Activated CD4-positive, alpha-beta T cell treated with anti-CD3 and anti-CD28 coated beads for 48 hours (primary cell): ENCODE measurements at places on chromosomes 7 and 10.
A peak's percentile ranks its signal among the peaks of the same experiment; 100 is the strongest.

DNA sequence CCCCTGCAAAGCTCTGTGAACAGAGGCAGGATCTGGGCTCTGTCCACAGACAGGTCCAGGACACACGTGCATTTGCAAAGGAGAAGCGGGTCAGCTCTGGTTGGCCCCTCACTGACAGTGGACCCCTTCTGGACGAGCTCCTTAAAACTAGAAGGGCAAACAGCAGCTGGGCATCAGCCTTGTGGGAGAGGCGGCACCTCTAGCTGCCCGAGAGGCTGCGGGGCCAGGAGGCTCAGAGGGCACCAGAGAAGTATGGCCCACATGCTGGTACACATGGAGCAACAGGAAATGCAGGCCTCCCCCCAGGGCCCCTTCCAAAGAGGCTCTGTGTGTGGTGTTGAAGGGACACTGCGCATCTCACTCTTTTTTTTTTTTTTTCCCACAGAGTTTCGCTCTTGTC lies 233.0 kb upstream of the TCERG1L start:
- no peak for DNase-seq

DNA sequence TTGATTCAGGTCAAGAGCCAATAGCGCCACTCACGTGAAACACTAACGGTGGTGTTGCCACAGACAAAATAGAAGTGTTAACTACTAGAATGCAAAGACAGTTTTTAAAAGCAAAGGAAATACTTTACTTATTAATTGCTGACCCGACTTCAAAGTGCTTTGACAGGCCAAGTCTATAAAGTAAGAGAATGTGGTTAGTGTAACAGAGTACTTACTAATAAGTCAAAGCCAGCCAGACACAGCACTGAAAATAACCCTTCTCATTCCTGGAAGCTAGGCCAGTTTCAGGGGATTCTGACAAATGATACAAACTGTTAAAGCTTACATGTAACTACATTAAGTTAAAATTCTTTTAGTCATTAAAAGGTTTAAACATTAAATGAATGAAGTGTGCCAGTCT lies 50.3 kb downstream of the ENO4 start:
- DNase-seq, result no peak

- DNase-seq, result no peak
Measured at GRCh38 chr7:138613630-138614029, 87.5 kb downstream of the SVOPL start.

- no peak for DNase-seq
Measured at GRCh38 chr10:16941870-16942269, 124.6 kb upstream of the RSU1 start.

- no peak for DNase-seq
Measured at GRCh38 chr10:97891497-97892167, 42.0 kb downstream of the GOLGA7B start.

GRCh38 chr10:80760914-80761371 lies 223.2 kb downstream of the SH2D4B start:
- no peak for DNase-seq

DNA sequence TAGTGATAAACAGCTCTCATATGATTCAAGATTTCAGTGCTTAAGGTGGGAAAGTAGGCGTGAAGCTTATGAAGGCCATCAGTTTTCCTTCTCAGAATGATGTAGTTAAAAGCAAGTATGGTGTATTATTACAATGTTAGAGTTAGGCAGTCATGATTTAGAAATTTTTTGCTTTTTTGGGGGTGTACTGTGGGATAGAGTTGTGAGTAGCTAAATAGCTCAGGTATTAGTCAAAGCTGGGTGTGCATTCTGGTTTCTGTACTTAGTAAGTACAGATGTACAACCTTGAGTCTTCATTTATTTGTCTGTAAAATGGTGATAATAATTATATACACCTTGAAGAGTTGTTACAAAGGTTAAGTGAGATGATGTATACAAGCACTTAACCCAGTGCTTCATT lies 52.2 kb downstream of the R3HCC1L start:
- no peak for DNase-seq

DNA sequence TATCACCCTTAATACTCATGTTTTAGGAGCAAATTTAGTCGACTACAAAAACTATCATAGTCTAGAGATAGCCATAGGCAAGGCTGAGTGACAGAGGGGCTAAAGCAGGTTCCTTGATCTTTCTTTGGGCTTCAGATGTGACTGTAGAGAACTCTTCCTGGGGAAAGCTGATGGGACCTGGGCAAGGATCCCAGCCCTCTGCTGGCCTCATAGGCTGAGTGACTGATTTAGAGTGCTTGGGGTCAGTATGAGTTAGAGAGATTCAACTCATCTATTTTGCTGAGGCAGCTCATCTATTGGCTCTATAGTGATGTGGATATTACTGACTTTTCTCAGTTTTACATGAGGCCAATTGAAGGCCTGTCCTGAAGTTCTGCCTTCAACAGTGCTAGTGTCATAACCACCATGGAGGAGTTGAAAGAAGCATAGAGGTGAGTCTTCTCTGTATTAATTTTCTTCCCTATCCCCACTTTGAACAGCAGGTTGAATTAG lies 81.6 kb downstream of the SAMD9 start:
- DNase-seq, result no peak

DNA sequence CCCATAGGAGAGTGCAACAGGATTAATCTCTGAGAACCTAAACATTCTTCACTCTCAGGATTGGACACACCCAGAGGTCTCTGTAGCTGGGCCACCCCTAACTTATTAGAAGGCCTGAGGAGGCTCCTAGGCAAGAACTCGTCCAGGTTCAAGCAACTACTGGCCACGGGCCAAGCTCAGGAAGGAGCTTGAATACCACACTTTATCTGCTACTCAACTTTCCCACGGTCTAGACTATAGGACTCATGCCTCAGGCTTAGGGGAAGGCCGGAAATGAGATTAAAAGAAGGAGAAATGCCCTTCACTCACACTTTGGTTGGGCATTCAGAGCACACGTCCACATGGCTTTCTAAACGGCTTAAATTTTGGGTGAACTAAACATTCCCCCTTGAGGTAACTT lies 142.8 kb upstream of the PHYHIPL start:
- DNase-seq, result no peak

DNA sequence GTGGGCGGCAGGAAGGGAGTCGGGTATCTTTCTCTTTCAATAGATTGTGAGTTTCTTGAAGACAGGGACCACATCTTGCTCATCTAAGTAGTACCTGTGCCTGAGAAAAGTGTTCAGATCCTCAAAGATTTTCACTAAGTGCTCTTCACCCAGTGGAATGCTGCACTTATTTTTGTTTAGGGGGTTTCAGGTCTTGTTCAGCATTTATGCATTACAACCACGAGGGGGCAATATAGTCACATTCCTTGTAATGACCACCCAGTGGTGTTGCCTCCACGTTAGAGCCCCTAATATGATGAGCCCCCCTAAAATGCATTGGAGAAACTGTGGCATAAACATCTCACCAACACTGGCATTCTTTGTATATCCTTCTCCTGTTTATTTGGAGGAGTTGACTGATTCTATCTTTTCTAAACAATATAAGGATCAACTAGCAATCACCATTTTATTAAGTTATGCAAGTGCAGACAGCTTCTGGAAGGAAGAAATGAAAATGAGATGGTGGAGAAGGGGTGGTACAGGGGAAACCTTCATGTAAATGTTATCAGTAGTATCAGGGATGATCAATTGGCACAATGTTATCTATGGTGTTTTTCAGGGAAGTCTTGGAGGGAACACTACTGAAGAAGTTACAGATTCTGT lies 3.1 kb upstream of the PAPSS2 start:
- DNase-seq, result no peak

DNA sequence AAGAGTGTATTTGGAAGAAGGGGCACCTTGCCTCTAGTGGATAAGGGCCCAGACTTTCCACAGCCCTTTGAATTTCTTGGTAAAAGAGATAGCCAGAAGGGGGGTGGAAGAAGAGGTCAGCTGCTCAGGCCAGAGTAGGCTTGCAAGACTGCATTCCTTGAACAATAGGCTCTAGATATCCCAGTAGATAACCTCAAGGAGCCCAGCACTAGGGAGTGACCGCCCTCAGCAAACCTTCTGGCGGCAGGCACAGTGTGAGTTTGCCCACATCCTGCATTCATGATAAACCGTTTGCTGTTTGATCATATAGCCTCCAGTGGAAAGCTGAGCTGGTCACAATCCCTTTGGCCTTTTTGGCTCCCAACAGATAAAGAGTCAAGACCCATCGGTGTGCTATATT lies 70.5 kb downstream of the NPY start:
- no peak for DNase-seq

GRCh38 chr7:127437837-127438236 lies 45.3 kb upstream of the ZNF800 start:
- no peak for DNase-seq

DNA sequence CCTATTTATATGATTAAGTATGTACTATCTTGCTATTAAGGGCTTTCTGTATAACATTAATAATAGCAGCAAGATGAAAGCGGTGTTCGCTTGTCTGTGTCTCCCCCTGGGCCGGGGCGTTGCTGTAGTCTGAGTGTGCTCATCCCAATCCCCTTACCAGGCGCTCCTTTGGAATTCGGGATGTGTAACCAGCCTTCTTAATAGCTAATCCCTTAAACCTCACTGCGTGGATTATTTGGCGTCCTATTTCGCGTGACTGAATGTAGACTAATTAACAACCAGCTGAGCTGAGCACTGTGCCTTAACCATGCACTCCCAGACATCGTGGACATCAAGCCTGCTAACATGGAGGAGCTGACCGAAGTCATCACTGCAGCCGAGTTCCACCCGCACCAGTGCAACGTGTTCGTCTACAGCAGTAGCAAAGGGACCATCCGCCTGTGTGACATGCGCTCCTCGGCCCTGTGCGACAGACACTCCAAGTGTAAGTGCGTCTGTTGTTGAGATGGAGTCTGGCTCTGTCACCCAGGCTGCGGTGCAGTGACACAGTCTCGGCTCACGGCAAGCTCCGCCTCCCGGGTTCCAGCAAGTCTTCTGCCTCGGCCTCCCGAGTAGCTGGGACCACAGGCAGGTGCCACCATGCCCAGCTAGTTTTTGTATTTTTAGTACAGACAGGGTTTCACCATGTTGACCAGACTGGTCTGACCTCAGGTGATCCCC lies 36.6 kb downstream of the BNIP3 start:
- DNase-seq, result no peak

- DNase-seq, result peak; percentile 4
Measured at GRCh38 chr10:94225589-94225988, 137.2 kb downstream of the NOC3L start.

DNA sequence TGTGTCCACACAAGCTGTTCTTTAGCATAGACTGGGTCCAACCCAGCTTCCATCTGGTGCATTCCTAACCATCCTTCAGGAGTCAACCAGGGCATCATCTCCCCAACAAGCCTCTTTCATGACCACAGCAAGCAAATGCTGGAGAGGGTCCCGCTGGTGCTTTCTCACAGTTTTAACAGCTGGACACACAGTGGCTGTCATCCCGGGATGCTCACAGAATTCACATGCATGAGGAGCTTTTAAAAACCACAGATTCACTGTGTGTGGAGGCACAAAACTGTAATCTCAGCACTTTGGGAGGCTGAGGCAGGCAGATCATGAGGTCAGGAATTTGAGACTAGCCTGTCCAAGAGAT lies 6.4 kb upstream of the CYP3A7 start:
- no peak for DNase-seq

- peak; percentile 35 for DNase-seq
Measured at GRCh38 chr7:33107136-33108066, 1.8 kb downstream of the RP9 start.

DNA sequence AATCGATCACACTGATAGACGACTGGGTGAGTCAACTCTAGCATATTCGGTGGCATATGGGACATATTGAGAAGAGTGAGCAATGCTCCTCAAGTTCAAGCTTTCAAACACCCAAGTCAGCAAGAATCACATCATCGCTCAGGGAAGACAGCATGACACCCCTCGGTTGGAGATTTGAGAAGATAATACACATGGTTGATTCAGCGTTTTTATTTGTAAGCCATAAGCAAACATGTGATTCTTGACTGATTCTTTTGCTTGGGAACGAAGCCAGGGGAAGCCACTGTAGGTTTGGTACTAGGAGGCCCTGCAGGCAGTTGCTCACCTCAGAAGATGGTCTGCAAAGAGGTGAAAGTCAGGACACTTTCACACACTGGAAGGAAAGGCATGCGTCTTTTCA lies 12.6 kb downstream of the UCMA start:
- no peak for DNase-seq

GRCh38 chr7:91431601-91432000 lies 167.4 kb downstream of the FZD1 start:
- DNase-seq, result no peak

- no peak for DNase-seq
Measured at GRCh38 chr10:31947144-31947926, 18.7 kb upstream of the ARHGAP12 start.

- DNase-seq, result no peak
Measured at GRCh38 chr10:5665373-5666007, 905 bp downstream of the ASB13 start.

DNA sequence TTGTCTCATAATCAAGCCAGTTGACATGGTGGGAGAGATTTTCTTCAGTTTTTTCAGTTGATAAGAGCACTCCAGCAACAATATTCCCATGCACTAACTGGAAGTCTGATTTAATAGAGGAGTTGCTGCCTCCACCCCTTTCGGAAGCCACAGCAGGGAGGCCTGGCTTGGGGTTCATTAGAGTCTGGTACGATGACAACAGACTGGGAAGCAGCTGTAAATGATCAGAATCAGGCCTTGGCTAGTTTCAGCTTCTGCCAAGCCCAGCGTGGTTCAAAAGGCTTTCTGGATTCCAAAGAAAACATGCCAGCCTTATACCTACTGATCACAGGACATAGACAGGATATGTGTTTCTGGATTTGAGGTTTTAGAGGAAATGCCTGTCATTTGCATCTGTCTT lies 274.0 kb downstream of the CSTF2T start:
- DNase-seq, result no peak

GRCh38 chr7:18997477-18998150 lies 119.8 kb downstream of the TWIST1 start:
- DNase-seq, result no peak

- DNase-seq, result peak; percentile 9
Measured at GRCh38 chr10:125064681-125065492, 95.5 kb downstream of the CTBP2 start.

- no peak for DNase-seq
Measured at GRCh38 chr7:111903016-111903415, 303.2 kb downstream of the DOCK4 start.

DNA sequence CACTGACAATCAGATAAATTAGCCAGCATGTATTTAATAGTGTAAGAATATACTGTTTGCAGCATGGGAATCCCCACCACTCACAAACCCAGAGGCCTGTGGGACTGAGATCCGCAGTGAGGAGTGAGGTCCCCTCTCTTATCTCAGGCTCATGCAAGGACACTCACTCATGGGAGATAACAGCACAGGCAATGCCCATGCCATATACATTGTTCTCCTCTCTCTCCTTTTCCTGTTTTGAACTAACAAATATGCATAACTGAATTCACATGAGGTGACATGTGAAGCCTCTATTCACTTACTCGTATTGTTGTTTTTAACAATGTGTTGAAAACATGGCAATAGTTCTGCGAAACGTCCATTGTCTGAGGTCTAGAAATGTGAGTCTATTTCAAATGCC lies 230.5 kb downstream of the ARHGAP21 start:
- no peak for DNase-seq

DNA sequence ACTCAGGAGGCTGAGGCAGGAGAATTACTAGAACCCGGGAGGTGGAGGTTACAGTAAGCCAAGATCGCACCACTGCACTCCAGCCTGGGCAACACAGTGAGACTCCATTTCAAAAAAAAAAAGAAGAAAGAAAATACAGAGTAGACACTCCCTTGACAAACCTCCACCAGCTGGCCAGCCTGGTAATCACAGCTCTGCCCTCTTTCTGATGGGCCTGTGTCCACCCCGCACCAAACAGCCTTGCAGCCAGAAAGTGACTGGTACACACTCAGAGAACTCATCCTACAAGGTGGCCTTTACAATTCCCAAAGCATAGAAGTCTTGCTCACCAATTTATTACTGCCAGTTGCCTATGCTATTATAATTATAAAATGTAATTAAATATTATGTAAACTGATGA lies 66.6 kb downstream of the COBL start:
- no peak for DNase-seq
